ENCODE measurements at places on chromosomes 5 and 9.

- no peak for DNase-seq
Measured at GRCh38 chr5:147573211-147573610, 63.3 kb upstream of the DPYSL3 start.

GRCh38 chr5:145247745-145248040 lies 587.4 kb downstream of the PRELID2 start:
- no peak for DNase-seq

GRCh38 chr5:4005335-4005734 lies 409.7 kb downstream of the IRX1 start:
- no peak for DNase-seq

- DNase-seq: peak; percentile 65
Measured at GRCh38 chr9:129139993-129140396, 28.8 kb downstream of the PTPA start.

- DNase-seq: no peak
Measured at GRCh38 chr5:176362233-176362490, 598 bp upstream of the KIAA1191 start.

- DNase-seq: no peak
Measured at GRCh38 chr9:27457445-27457844, 66.6 kb upstream of the IFNK start.

DNA sequence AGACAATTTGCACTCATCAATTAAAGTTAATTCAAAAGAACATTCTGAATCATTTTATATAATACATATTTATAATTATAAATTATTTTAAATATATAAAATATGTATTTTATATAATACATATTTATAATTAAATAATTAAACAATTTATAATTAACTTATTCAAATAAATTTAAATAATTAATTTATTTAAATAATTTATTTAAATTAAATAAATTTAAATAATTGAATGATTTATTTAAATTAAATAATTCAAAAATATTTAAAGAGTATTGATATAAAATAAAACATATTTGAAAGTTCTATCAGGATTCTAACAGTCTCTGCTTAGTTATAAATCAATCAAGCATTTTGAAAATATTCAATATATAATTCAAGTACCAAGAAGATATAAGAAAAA lies 775.5 kb upstream of the CTNND2 start:
- DNase-seq: no peak

DNA sequence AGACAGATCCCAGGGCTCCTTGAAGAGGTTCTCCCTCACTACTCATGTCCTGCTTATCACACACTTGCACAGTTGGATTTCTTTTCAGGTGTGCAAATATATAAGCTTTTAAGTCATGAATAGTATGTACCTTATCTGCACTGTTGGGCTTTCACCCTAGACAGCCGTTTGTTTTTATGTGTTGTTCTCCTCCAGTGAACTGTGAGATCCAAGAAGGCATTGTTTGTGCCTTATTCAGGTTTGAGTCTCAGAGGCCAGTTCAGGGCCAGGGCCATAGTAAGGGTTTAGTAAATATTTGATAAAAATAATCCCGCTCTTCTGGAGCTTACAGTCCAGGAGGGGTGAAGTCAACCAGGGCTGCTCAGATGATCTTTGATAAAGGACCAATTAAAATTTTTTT lies 480.0 kb downstream of the TMEM38B start:
- no peak for DNase-seq

GRCh38 chr5:23877847-23878246 lies 370.4 kb downstream of the PRDM9 start:
- no peak for DNase-seq

- no peak for DNase-seq
Measured at GRCh38 chr5:118043531-118043930, 944.8 kb downstream of the DTWD2 start.

GRCh38 chr5:154756009-154756867 lies 1.1 kb downstream of the LARP1 start:
- DNase-seq: peak; percentile 46

GRCh38 chr5:97134634-97135033 lies 7.8 kb downstream of the LIX1 start:
- DNase-seq: no peak

DNA sequence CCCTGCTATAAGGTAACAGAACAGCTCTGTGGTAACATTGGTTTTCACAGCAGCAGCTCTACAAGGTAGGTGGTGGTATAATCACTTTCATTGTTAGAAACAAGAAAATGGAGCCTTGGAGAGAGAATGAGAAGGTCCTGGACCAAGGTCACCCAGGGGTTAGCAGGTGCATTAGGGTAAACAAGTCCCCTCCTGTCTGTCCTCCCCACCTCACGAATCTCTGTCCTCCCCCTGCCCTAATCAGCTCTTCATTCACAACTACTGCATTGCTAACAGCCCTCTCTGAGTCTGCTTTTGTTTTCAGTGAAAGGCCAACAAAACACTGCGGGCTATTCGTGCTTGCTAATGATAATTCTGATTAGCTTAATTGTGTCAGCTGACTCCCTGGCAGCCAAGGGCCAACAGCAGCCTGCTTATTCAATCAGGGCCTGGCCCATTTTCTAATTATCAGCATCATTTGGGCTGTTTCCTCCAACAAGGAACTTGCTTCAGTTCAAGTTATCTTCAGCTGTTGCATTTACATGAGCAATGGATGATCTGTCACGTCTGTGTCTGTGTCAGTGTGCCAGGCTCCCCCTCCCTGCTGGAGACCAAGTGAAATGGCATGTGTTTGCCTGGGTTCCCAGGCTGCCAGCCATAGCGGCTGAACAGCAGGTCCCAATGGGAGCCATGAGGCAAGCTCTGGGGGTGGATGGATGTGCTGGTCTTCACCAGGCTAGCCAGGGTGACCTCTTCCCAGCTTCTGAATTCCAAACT lies 56.7 kb upstream of the EQTN start:
- no peak for DNase-seq

DNA sequence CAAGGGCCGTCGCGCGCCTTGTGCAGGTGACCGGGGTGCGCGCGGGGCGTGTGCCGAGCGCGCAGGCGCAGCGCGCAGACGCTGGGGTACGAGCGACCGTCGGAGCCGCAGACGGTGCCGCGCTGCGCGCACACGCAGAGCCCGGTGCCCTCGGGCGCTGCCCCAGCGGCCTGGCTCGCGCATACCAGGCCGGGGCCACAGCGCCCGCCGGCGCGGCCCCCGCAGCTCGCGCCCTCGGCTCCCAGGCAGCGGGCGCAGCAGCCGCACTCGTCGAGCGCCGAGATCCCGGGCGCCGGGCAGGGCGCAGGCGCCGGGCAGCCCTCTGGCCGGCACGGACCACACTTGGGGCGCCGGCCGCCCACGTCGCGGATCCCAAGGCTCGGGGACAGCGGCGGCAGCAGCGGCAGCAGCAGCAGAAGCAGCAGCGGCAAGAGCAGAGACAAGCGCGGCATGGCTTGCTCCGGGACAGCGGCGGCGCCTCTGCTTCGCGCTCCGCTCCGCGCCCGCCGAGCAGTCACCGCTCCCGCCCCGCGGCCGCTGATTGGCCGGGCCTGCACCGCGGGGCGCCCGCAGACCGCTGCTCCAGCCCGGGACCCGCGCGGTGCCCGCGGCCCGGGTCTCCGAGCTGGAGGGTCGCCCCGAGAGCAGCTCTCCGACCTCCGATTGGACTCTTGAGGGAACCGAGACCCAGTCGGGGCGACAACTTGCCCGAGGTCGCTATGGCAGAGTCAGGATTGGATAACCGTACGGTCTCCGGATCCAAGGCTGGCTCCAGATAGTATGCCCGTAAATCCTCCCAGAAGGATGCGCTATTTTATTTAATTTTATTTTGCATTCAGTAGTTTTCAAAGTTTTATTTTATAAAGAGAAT lies at the start of gene IGFBPL1:
TSS of gene IGFBPL1 (minus strand) at position 482 of the 871 bp plus-strand sequence. CDS start at position 452, 30 bp downstream.
- no peak for DNase-seq

GRCh38 chr5:38515646-38516045 lies 40.8 kb downstream of the LIFR start:
- no peak for DNase-seq

GRCh38 chr5:135569755-135570452 lies 8.9 kb downstream of the CXCL14 start:
- no peak for DNase-seq

GRCh38 chr5:172715421-172715780 lies 55.6 kb downstream of the DUSP1 start:
- no peak for DNase-seq

DNA sequence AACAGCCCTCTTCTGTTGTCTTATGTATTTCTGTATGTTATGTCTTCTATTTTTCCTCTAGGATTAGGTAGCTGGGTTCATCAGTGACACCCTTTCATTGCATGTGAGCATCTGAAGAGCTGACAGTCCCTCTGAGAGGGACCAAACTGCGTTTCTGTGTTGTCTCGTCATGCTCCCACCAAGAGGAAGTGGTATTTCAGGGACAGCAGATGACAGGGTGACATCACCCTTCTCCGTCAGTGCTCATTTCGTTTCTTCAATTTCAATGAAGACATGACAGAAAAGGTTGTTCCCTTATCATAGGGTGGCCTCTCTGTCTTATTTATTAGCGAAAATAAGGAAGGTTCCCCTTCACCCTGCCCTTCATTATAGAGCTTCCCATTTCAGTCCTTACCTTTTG lies 225.9 kb upstream of the NR4A3 start:
- DNase-seq: no peak

DNA sequence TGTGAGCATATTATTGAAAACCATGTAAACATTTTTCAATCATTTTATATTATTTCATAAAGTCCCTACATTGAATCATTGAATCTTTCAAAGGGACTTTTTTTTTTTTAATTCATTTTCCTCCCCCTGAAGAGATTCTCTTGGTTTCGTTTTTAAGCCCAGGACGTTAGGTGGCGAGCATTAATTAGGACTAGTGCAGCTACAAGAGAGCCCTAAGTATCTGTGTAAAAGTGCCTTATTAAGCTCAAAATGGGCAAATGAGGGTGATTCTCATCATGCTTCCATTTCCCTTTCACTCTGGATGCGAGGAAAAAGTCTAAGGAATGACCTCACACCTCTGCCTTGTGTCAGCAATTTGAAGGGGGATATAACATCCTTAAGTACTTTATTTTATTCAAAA lies 517.9 kb upstream of the ITGA1 start:
- DNase-seq: no peak

DNA sequence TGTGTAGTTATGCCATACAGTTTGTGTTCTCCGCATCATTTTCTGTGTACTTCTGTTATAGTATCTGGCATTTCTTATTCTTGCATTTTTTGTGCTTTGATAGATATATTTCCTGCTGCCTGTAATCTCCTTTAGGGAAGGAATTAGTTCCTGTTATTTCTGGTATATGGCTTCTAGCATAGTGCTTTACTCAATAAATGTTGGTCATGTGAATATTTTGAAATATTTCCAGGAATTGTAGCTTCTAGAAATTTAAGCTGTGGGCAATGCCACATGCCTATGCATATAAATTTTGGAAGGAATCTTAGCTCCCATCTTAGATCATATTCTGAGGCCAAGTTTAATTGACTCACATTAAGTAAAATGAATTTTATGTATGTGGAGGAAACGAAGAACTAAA lies 11.5 kb upstream of the PRRC1 start:
- DNase-seq: no peak

DNA sequence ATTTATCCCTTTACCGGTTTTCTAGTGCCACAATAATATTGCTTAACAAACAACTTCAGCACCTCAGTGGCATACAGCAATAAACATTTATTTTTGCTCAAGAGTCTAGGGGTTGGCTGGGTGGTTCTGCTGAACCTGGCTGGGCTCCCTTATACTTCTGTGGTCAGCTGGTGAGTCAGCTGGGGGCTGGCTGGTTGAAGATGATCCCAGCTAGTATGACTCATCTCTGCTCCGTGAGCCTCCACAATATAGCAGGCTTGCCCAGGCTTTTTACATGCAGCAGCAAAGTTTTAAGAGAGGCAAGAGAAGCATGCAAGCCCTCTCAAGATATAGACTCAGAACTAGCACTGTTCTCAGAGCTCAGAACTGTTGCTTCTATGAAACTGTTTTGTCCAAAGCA lies 523.5 kb upstream of the CLINT1 start:
- peak; percentile 81 for DNase-seq

- DNase-seq: no peak
Measured at GRCh38 chr9:90735952-90736351, 65.7 kb upstream of the SYK start.

DNA sequence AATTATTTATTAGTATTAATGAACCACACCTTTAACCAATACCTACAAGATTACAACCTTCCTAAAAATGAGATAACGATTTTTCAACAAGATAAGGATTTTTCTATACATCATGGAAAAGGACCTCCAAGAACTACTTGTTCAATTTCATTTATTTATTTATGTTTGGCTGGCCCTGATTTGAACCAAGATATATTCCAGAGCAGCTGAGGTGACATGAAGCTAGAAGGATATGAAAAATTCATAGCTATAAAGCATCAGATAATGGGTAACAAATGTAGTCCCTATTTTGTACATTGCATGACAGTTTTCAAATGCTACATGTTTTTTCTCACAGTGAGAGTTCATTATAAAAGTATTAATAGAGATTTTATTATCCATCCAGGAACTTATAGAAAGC lies 798.5 kb upstream of the ARRDC3 start:
- DNase-seq: no peak

GRCh38 chr9:78354989-78355388 lies 58.1 kb downstream of the PSAT1 start:
- DNase-seq: no peak

- DNase-seq: no peak
Measured at GRCh38 chr5:37842048-37842447, 2.2 kb upstream of the GDNF start.

DNA sequence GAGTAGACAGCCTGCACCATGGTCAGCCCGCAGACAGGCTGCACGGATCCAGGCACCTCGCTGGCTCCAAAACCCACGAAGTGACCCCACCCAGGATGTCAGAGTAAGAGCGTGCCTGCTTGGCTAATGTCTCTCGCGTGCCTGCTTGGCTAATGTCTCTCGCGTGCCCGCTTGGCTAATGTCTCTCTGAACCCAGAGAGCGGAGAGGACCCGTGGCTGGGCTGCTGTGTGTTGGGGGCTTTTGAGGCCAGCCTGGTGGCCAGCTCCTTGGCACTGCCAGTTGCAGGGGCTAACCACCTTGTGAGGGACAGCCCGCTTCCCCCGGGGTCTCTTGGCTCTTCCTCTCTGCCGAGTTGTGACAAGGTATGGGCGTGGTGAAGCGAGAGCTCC lies 8.9 kb upstream of the RXRA start:
- DNase-seq: no peak

GRCh38 chr5:37685816-37686215 lies 154.0 kb downstream of the GDNF start:
- no peak for DNase-seq

- no peak for DNase-seq
Measured at GRCh38 chr9:119365291-119366027, 3.8 kb downstream of the BRINP1 start.

DNA sequence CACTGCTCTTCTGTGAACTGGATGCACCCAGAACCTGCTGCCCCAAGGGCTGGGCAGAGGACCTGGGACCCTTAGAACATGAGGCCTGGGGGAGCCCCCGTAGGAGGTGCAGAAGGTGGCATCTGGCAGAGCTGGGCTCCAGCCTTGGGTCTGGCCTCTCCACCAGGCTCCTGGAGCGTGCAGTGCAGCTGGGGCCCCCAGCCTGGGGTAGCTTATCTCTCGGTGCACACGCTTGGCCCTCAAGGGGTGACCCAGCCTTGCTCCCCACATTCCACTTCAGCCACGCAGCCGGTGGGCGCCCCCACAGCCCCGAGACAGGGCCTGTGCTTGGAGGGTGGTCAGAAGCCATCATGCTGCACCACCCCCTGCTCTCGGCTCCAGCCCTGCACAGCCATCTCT lies 5.6 kb upstream of the NR5A1 start:
- DNase-seq: no peak

Measured in NK-92 treated with Interleukin-12 subunit alpha and Interleukin-12 subunit beta, amount 100 ng/mL, for 24 hours (cell line).